ENCODE measurements at places on chromosomes 1 and 21.
A peak's percentile ranks its signal among the peaks of the same experiment; 100 is the strongest.

- DNase-seq: no peak
Measured at GRCh38 chr1:216535059-216535458, 111.8 kb upstream of the USH2A start.

- peak; percentile 41 for DNase-seq
Measured at GRCh38 chr21:35646606-35647005, 413.7 kb downstream of the SETD4 start.

GRCh38 chr1:64483731-64484414, 13.9 kb downstream of the CACHD1 start:
- DNase-seq: no peak

- DNase-seq: no peak
Measured at GRCh38 chr1:244254467-244254866, 197.2 kb downstream of the ADSS2 start.

DNA sequence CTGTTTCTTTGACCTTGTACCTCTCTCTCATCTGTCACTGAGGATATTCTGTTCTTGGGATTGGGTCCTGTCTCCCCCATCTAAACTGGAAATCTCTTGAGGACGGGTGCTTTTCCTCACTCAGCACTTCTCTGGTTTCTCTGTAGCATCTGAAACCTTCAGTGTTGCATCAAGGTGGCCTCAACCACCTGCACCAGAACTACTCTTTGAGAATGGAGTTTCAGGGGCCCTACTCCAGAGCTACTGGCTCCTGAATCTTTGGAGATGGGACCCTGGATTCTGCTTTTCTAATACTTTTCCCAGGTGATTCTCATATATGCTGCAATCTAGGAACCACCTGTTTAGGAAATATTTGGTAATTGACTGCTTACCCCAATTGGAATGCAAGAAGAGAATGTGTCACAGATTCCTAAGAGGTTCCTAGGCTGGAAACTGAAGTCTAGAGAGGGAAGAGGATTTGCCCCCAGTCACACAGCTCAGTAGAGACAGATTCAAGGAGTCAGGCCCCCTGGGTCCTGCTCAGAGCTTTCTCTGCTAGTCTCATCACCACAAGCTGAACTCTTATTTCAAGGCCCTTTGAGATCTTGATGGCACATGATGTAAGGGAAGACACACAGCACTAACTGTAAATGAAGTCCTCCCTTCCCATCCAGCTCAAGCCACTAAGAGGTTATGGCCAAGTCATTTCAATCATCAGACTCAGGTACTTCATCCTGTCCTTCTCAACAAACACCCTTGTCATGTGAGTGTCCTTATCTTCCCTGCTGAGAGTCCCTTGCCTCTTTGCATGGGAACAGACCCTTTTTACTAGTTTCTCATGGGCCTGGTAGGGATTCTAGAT, 48.7 kb downstream of the EIF2D start:
- DNase-seq: no peak

DNA sequence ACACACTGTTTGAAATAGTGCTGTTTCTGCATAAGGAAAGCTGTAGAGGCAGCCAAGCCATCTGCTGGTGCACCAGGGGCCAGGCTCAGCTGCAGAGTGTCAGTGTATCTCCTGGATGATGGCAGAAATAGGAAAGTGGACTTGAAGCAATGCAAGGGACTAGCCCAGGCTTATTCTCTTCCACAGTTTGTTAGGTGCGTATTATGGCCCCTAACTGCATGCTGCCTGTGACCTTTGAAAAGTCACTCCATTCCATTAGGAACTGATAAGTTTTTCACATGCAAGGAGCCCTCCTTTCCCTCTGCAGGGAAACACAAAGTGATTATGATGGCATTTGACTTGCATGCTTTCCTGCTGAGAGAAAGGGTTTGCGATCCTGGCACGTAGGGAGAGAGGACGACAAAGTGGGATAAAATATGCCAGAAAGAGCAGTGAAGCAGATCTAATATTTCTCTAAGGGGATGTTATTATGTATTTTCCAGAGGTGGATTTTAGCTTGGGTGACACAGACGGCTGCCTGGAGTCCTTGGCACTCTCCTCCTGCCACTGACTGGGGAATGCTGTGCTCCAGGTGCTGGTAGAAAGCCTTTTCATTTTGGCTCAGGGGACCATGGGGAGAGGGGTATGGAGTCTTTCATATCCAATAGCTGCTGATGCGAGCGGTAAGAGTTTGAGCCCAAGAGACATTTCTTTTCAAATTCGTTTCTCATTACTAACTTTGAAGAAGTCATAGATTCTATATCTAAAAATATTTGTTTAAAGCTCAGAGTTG, 402.1 kb upstream of the B3GALT2 start:
- DNase-seq: no peak

All from AG08396 (cell line).